ENCODE measurements at places on chromosomes 7 and 10. TPM values are rescaled to one million over a fixed set of nuclear protein-coding genes. Genes with fewer than 3 reads are reported as not detected.

Gene CALCR
- not detected for total RNA-seq

DNA sequence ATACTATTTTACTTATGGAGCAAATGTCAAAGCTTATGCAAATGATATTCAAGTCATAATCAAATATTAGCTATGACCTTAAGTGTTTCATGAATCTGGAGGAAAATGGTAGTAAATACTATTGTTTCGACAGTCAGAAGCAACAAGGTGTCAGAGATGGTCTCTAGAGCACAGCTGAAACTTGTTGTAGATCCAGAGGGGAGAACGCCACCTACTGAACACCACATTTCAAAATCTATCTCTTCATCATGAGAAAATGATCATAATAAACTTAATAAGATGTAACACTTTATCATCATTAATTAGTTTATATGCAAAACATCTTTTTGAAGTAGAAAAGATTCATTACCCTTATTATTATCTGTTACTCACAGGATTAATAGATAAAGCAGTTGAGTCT, 418.7 kb downstream of the GATA3 start:
- H3K36me3 ChIP-seq: no peaks in the 10 kb centered on the region
- no peak for DNase-seq
- H3K4me3 ChIP-seq: no peak overlapping the region
- no peak overlapping the region for H3K27ac ChIP-seq
- H3K4me1 ChIP-seq: no peaks in the 10 kb centered on the region

- peaks cover 11% of the 10 kb centered on the region for H3K4me1 ChIP-seq
- H3K4me3 ChIP-seq: no peak overlapping the region
- no peaks in the 10 kb centered on the region for H3K36me3 ChIP-seq
- H3K27ac ChIP-seq: no peak overlapping the region
- H3K27me3 ChIP-seq: no peaks in the 10 kb centered on the region
These were observed 14.7 kb upstream of the TNS3 start for GRCh38 chr7:47596502-47597202.

Gene ANKRD30A
- not detected for total RNA-seq

Gene VWDE
- total RNA-seq: 0.59 TPM

GRCh38 chr7:12107841-12108254, 103.2 kb upstream of the TMEM106B start:
- no peaks in the 10 kb centered on the region for H3K36me3 ChIP-seq
- no peak for DNase-seq
- H3K4me3 ChIP-seq: no peak overlapping the region
- no peaks in the 10 kb centered on the region for H3K27me3 ChIP-seq
- H3K27ac ChIP-seq: no peak overlapping the region
- no peaks in the 10 kb centered on the region for H3K4me1 ChIP-seq

DNA sequence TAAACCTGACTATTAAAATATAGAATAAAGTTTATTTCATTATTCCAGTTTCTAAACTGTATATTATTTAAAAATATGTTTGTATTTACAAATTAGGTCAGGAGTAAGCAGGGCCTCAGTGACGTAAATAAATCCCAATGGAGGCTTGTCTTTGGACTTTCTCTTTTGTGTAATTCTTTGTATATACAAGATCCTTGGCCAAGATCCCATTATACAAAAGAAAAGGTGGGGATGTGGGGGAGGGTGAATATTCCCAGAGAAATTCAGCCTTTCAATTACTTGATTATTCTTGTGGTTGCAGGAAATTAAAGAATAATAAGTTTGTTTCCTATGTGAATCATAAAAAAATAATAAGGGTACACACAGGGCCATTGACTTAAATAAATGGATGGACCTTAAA, 178.7 kb upstream of the PRPS1L1 start:
- H3K27me3 ChIP-seq: no peaks in the 10 kb centered on the region
- no peak overlapping the region for H3K27ac ChIP-seq
- H3K4me1 ChIP-seq: no peaks in the 10 kb centered on the region
- DNase-seq: no peak

Gene SUN3
- not detected for total RNA-seq

- DNase-seq: no peak
- H3K4me3 ChIP-seq: peak overlapping the region; percentile 37
- H3K27ac ChIP-seq: no peak overlapping the region
- peaks cover 10% of the 10 kb centered on the region for H3K4me1 ChIP-seq
These were observed 895 bp upstream of the ZNF804B start for GRCh38 chr7:88758381-88759229.

- H3K27ac ChIP-seq: no peak overlapping the region
- H3K36me3 ChIP-seq: no peaks in the 10 kb centered on the region
- no peak for DNase-seq
- no peaks in the 10 kb centered on the region for H3K27me3 ChIP-seq
- H3K4me1 ChIP-seq: no peaks in the 10 kb centered on the region
These were observed 91.2 kb downstream of the GTF2IRD1 start for GRCh38 chr7:74544706-74545469.

- no peak for DNase-seq
- H3K27ac ChIP-seq: no peak overlapping the region
- no peaks in the 10 kb centered on the region for H3K27me3 ChIP-seq
These were observed 44.7 kb downstream of the KLF6 start for GRCh38 chr10:3740157-3740871.

DNA sequence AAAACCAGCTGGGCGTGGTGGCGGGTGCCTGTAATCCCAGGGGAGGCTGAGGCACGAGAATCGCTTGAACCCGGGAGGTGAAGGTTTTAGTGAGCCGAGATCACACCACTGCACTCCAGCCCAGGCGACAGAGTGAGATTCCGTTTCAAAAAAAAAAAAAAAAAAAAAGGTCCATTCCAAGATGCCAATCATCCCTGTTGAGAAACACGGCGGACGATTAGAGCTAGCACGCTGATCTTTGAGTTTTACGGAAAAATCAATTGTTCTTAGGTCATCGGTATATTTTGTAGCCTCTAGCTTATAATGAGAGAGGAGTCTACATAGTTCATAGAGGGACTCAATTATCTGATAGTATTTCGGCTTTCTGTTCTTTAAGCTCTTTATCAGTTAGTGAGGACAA, 169.2 kb downstream of the PRKCQ start:
- DNase-seq: no peak
- peaks cover 3% of the 10 kb centered on the region for H3K4me1 ChIP-seq
- no peaks in the 10 kb centered on the region for H3K36me3 ChIP-seq
- no peaks in the 10 kb centered on the region for H3K27me3 ChIP-seq
- no peak overlapping the region for H3K4me3 ChIP-seq

DNA sequence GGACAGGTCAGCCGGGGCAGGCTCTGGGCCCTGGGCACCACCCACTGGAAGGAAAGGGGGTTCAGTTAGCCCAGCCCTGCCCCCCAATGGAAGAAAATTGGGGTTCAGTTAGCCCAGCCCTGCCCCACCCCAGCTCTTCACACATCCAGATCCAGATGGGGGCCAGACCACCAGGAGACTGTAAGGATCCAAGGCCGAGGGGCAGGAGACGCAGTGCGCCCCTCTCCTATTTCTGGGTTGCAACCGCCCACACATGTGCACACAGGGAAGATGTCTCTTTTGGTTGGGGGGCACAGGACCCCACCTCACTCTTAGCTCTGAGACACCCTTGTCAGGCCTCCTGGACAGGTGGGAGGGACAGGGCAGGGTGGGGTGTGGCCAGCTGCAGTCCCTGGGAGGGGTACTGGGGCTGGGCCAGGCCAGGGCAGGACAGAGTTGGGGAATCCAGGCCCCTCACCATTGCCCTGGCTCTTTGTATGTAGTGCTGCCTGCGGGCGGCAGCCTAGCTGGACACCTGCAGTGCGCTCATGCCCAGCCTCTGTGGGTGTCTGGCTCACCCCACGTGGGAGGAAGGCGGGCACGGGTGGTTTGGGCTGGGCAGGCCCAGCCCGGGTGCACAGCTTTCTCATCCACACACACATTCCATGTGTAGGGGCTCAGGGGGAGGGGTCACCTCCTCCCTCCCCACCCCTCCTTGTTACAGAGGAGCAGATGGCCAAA, 141.2 kb downstream of the LHPP start:
- no peaks in the 10 kb centered on the region for H3K4me1 ChIP-seq
- no peak overlapping the region for H3K27ac ChIP-seq
- no peaks in the 10 kb centered on the region for H3K36me3 ChIP-seq
- H3K27me3 ChIP-seq: no peaks in the 10 kb centered on the region
- no peak for DNase-seq

DNA sequence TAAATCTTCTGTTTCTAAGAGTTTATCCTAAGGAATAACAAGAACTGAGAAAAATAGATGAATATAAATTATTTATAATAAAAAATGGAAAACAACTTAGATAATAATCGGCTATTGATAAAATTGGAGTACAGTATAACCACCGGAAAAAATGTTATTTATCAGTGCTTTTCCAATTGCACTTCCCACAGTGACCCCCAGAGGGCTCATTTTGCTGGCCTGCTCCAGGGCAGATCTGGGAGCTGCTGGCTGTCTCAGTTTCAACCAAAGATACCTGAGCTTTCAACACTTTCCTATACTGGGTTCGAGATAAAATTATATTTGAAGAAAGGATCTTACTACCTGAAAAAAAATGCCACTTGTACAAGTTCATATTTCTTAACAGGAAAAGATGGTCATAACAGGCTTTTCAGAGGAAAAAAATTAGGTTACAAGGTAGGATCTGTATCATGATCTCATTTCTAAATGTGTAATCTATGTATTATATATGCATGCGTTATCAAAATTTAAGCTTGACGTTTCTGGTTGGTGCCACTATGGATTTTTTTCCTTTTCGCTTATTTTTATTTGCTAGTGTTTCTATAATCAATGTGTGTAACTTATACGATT, 165.7 kb downstream of the NPSR1 start:
- H3K27me3 ChIP-seq: no peaks in the 10 kb centered on the region
- DNase-seq: peak; percentile 58
- no peak overlapping the region for H3K27ac ChIP-seq
- H3K36me3 ChIP-seq: no peaks in the 10 kb centered on the region
